ENCODE measurements at places on chromosomes 5 and 9. TPM values are rescaled to one million over a fixed set of nuclear protein-coding genes. Genes with fewer than 3 reads are reported as not detected.

GRCh38 chr5:133391354-133392136, 220.8 kb downstream of the FSTL4 start:
- DNase-seq = no peak

PFN3 gene
- not detected for total RNA-seq

ADAMTS13 gene
- total RNA-seq = 5.3 TPM

DNA sequence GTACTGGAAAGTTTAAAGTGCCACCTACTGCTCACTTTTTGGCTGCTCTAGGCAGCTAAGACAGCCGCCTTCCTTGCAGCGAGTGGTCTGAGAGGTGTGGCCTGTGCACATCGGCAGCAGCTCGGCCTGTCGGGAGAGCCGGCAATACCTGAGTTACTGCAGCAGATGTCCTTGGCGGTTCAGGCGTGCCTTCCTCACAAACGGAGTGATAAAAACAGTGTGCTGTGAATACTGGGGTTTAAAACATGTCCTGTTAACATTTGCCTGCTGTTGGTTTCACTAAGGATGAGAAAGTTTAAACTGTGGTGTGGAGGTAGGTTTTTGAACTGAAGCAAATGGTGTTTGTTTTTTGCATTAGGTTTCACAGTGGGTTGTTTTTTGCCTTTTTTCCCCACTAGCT, 12.9 kb downstream of the TRAF2 start:
- no peak for DNase-seq

DNA sequence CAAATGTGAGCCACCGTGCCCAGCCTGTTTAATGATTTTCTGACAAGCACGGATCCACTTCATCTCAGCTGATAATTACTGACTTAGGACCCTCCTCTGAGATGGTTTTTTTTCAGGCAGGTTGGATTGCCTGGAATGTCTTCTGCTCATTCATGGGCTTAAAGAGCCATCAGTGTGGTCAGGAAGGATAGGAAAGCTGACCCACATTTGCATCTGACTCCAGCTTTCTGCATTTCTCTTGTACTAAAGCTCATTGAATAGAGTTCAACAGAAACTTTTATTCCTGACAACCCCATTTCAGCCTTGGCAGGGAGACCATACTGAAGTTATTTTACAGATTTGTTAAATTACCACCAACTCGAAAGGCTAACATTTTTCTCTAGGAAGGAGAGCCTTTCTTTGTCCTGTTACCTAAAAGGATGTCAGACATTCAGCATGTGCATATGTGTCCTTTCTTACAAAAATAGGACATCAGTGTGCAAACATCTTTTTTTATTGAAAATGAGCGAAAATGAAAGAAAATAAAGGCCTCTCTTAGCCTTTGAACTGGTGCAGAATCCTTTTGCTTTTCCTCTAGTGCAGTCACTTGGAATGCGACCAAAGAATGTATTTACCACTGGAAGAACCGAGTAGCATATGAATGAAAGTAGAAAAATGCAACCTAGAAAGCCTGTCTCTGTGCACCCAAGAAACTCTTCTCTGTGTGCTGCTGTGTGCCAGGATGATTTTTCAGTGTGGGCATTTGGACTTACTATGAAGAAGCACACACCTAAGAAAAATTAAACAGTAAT, 26.6 kb downstream of the ADCY2 start:
- no peak for DNase-seq

GRCh38 chr5:62707131-62707530, 128.5 kb downstream of the LRRC70 start:
- DNase-seq = no peak

C5orf58 gene
- not detected for total RNA-seq

MYO10 gene
- 67.6 TPM for total RNA-seq

DNA sequence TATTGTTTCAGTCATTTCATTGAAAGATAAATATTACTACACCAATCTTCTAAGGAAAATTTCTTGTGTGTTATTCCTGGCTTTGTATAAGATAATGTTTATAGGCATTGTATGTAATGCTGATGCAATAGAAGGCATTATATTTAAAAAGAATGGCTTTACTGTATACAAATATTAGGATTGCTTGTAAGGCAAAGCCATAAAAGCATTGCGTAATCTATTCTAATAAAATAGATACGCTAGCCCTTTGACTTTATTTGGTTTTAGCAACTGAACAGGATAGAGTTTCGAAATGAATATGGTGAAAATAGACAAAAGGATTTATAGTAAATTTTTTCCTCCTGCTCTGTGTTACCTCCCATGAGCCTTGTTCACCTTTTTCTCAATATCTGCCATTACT, 5.5 kb upstream of the LYSMD3 start:
- DNase-seq = no peak

- no peak for DNase-seq
These were observed 7.0 kb upstream of the IL12B start for GRCh38 chr5:159337016-159337955.

FAM151B gene
- total RNA-seq = 2.4 TPM

DNA sequence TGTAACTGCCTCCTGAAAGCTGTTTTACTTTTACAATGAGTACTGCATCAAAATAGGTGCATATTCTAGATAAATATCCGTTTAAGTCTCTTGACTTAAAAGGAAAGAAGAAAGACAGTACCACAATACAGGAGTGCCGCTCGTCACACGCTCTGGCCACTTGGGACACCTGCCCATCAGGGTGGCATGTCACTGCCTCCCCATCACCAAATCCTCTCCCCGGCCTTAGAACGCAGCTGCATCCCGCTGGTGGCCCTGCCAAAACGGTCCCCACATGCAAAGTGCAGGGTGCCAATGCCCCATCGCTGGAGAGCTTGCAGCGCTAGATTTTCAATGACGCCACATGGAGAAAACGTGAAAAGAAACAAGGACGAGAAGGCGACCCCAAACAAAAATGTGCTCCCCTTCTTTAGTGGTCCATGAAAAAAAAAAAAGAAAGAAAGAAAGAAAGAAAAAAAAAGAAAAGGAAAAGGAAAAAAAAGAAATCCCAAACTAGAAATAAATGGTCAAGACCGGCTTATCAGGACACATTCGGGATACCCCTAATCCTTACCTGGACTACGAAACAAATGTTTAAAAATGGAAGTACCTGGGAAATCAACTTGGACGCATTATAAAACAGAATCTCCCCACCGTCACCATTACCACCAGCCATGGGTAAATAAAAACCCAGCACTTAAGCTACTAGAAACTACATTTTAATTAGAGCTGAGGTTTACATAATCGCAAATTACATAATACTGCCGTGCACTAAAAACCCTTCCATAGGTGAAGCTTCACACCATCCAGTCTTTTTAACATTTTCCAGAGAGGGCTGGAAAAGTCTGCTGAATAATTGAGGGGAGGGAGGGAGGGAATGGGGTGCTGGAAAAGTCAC, 1.0 kb downstream of the ANKH start:
- peak; percentile 12 for DNase-seq

DNA sequence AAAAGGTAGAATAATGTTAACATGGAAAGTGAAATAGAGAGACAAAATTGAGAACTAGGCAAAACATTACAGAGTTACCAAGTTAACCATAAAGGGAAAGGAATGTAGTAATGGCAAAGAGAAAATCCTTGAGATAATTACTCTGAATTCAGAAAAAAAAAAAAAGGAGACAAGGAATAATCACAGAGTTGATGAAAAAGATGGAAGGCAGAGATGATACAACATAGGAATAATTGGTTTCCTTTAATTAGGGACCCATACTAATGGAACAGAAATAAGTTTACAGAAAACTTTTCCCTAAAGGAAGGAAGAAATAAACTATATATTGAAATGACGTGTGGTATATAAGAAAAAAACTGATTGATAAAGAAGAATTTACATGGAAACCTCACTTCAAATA, 254.1 kb upstream of the FBXL7 start:
- DNase-seq = no peak

CARD6 gene
- 0.26 TPM for total RNA-seq

- no peak for DNase-seq
These were observed 114.0 kb downstream of the ADAMTS2 start for GRCh38 chr5:179231309-179231708.

GRCh38 chr9:124621371-124622328, 114.5 kb upstream of the NR5A1 start:
- no peak for DNase-seq

GRCh38 chr5:67297376-67297775, 100.8 kb upstream of the CD180 start:
- DNase-seq = no peak

WDR38 gene
- total RNA-seq = not detected

DNA sequence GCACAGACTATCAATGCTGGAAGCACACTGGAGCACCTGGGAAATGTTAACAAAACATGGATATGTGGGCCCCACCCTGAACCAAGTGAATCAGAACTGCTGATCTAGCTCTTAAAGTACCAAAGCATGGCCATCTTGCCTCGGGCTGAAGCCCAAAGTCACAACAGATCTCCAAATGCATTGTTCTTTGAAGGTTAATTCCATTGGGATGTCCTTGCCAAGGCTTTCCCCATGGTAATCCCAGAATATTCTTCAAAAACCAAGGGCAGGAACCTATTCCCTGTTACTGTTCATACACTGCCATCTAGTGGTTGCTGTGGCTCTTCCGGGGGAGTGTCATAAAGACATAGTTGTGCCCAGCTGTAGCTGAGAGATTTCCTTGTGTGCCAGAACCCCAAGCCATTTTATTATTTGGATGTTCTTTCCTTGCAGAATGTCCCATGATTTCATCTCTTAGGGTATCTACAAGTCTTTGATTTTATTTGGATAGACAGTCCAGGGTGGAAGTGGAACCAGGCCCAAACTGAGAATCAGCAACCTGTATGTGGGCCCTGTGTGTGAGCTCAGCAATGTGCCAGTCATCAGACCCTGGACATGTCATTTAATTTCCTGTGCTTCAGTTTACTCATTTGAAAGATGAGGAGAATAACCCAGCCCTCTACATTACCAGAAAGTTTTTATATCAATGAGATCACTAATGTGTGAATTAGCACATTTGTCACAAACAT, 290.0 kb downstream of the ACTL7B start:
- DNase-seq = no peak

TLX3 gene
- total RNA-seq = not detected

DRD1 gene
- not detected for total RNA-seq

DNA sequence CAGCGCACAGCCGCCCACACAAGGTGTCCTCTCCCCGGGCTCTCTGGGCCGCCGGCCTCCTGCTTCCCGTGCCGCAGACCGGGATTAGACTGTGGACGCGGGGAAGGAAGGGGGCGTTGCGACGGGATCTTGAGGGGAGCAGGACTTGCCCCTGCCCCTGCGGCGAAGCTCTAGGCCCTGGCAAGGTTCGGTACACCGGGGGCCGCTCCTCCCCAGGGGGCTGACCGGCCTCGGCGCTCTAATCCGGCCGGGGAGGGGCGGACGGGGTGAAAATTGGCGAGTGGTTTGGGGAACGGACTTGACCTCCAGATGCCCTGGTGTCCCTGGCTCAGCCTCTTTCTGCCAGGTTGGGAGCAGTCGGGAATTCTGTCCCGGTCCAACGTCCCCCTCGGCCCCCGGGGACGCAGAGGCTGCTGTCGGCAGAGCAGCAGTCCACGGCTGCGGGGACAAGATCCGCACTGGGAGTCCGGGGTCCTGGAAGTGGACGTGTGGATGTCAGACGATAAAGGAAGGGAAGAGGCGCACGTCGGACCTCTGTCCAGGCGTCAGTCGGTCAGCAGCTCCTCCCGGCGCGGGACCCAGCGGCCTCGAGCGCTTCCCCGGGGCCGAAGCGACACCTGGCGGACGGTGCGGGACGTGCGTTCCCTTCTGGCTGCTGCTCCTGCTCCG, 1.9 kb upstream of the CNTFR start:
- DNase-seq = peak; percentile 91

All from Caco-2 (cell line).